Amniotic stem cell (primary cell): ENCODE measurements at places on chromosomes 12 and 14.

DNA sequence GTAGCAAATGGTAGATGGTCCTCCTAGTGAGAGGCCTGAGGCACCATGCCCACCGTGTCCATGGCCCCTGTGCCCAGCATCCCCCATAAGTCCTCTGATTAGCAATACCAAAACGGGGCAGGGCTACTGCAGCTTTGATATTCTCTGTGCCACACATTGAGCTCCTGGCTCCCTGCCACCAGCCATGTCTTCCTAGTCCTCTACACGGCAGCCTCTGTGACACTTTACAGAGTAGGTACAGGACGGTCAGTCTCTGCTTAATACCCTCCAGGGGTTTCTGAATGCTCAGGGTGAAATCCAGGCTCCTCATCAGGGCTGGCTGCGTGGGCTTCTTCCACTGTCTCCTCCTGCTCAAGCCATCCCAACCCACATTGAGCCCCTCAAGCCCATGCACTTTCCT is 8.0 kb downstream of the RBM19 start:
- DNase-seq: no peak

- DNase-seq: no peak
Observed at GRCh38 chr12:77577791-77578190, 252.9 kb upstream of the NAV3 start.

DNA sequence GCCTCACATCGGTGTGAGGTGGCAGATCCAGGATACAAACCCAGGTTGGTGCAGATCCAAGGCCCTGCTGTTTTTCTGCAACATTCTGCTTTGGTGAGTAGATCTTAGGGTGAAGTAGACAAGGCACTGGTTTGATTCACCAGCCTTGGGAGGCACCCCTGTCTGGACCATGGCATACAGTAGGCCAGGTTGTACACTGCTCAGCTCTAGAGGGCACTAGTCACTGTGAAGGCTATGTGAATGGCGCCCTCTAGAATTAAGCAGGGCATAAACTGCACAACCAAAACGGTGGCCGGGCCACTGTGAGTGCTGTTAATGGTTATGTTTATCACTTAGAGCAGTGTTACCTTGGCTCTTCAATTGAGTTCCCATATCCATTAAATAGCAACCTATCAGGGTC is 280.6 kb upstream of the PWP1 start:
- no peak for DNase-seq

DNA sequence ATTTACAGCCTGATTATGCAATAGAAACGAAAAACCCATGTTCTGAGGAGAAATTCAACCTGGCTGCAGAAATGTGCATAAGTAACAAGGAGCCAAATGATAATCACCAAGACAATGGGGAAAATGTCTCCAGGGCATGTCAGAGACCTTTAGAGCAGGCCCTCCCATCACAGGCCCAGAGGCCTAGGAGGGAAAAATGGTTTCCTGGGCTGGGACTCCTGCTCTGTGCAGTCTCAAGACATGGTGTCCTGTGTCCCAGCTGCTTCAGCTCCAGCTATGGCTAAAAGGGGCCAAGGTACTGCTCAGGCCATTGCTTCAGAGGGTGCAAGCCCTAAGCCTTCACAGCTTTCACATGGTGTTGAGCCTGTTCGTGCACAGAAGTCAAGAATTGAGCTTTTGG is 156.0 kb downstream of the SLC35F4 start:
- no peak for DNase-seq
